NCI-H1417 (cell line): ENCODE measurements at places on chromosomes 12 and 14.
A peak's percentile ranks its signal among the peaks of the same experiment; 100 is the strongest.

- peak; percentile 48 for DNase-seq
Measured at GRCh38 chr12:2057041-2057794, 4.4 kb downstream of the CACNA1C start.

DNA sequence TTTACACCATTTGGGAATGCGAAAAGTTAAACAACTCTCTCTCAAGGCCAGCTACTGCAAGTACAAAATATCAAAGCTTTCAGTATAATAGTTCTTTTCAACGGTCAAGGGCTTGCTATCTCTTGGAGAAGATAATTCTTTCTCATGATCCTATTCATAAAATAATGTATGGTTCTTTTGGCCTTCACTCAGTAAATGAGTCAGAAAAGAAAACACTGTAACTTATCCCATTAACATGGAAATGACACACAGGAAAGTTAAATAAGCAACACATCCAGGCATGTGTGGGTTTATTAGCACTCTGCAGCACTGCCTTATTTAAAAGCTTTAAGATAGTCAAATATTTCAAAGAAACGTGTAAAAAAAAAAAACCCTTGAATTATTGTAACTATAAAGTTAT is 36.9 kb downstream of the ZFC3H1 start:
- no peak for DNase-seq

GRCh38 chr12:39441963-39442830 is 723 bp downstream of the KIF21A start:
- peak; percentile 90 for DNase-seq

- DNase-seq = no peak
Measured at GRCh38 chr12:6494968-6495367, 1.1 kb downstream of the NCAPD2 start.

- no peak for DNase-seq
Measured at GRCh38 chr12:127619869-127620734, 646.9 kb upstream of the TMEM132C start.

DNA sequence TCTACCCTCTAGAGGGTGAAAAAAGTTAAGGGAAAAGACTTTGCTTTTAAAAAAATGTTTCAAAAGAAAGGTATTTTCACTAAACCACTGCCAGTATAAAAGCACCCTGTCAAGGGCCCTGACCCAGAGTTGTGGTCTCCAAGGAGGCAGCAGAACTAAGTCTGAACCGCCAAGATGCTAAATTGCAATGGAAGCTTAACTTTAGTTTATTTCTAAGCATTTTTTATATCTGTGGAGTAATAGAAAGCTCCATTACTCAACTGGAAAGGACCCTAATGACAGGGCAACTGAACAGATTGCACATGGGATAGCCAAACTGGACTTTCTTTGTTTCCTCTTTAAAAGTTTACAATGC is 379.8 kb downstream of the NAV3 start:
- no peak for DNase-seq

DNA sequence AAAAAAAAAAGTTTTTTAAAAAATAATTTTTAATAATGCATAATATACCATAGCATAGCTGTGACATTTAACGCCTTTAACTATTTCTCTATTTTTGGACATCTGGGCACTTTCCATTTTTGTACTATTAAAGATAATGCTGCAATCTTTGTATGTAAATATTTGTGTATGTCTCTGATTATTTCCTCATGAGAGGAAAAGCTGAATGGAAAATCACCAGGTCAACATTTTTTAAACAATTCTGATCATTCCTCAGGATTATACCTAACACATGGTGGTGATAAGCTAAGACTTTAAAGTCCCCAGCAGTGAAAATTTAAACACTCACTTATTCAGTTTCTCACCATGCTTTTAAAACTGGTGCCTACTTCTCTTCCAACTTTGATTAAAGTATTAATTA is 31.3 kb upstream of the NR1H4 start:
- DNase-seq = no peak

DNA sequence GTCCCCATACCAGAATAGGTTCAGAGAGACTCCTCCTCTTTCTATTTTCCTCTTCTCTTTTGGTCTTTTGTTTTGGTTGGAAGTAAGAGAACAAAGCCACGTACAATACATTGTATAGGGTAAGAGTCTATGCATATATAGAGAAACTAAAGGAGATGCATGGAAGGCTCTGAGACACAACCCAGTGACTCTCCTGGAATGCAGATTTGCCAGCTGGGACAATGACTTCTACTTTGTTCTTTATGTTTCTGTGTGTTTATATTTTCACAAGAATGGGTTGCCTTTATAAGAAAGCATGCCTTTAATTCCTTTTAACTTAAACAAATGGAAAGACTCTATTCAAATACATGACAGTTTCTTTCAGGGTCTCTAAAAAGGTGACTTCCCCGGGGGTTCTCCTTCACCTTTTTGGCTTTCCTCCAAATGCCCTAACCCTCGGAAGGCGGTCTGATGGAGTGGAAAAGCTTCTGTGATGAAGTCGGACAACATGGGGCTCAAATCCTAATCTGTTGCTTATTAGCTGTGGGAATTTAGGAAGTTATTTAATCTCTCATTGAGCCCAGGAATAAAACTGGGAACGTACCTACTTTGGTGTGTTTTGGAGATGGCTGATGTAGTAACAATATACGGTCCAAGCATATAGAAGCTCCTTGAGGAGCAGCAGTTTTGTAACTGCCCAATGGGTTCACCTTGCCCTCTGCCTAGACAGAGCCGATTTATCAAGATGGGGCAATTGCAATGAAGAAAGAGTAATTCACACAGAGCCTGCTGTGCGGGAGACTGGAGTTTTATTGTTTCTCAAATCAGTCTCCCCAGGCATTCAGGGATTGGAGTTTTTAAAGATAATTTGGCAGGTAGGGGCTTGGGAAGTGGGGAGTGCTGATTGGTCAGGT is 9.1 kb upstream of the SERPINA1 start:
- no peak for DNase-seq

GRCh38 chr14:65431245-65431644 is 18.7 kb downstream of the FUT8 start:
- DNase-seq = no peak

DNA sequence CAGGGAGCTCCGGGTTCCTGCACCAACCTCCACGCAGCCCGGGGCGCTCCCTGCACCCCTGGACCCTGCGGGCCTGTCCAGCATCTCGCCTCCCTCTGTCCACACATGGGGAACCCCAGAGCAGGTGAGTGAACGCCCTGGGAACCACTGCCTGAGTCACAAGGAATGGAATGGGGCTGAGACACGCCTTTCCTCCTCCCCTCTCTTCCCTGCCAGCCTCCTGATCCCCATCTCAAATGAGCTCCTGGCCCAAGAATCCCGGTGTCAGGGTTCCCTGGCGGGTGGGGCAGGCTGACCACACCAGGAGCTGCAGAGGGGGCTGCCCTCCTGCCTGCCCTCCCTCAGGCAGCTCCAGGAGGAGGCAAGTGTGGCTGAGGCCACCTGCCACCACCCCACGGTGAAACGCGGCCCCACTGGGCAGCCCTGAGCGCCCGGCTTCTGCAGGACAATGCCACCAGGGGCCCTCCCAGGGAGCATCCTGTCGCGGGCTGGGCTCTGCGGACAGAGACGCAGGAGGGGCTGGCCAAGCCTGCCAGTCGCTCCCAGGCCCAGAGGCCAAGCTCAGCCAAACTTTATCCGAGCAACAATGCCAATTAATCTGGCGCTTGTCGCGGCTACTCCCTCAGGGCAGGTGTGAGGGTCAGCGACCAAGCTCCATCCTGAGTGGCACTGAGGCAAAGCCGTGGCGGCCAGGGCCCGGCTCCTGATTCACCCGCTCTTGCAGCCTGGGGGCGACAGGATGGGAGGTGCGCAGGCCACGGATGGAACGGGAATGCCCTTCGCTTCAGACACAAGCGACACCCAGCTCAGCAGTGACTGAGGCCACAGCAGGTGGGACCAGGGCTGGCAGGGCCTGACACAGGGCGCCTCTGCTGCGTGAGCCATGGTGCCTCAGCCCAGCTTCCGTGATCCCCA is 44.3 kb downstream of the GALNT9 start:
- DNase-seq = no peak

DNA sequence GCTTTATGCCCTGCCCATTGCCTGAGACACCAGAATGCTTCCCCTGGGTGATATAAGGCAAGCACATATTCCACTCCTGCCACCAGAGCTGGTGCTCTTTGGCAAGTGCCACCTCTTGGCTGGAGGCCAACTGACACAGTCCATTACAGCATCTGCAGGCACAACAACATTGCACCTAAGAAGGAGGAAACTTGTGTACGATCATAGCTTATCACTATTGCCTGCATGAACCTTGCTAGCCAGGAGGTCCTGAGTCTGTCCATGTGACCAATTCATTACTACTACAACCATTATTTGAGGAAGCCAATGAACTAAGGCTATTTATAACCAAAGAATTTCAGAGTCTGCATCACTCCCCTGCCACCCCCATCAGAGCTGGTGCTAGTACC is 119.8 kb upstream of the SCAF11 start:
- DNase-seq = peak; percentile 7

DNA sequence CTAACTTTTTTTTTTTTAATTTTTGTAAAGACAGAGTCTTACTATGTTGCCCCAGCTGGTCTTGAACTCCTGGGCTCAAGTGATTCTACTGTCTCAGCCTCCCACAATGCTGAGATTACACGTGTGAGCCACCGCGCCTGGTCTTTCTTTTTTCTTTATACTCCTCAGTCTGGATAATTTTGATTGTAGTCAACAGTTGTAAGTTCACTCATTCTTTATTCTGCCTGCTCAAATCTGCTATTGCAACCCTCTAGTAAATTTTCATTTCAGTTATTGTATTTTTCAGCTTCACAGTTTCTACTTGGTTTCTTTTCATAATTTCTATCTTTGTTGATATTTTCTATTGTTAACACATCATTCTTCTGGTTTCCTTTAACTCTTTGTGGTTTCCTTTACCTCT is 5.8 kb upstream of the MIS18BP1 start:
- no peak for DNase-seq

- peak; percentile 72 for DNase-seq
Measured at GRCh38 chr12:51863933-51864832, 15.7 kb upstream of the FIGNL2 start.

DNA sequence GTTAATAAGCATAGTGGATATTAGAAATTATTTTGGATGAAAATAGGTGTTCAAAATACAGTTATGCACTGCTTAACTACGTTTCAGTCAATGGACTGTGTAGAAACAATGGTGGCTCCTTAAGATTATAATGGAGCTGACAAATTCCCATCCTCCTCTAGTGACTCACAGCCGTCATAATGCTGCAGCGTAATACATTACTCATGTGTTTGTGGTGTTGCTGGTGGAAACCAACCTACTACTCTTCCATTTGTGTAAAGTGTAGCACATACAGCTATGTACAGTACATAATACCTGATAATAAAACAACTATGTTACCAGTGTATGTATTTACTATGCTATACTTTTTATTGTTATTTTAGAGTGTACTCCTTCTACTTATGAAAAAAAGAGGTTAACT is 111.2 kb upstream of the TMCC3 start:
- no peak for DNase-seq

DNA sequence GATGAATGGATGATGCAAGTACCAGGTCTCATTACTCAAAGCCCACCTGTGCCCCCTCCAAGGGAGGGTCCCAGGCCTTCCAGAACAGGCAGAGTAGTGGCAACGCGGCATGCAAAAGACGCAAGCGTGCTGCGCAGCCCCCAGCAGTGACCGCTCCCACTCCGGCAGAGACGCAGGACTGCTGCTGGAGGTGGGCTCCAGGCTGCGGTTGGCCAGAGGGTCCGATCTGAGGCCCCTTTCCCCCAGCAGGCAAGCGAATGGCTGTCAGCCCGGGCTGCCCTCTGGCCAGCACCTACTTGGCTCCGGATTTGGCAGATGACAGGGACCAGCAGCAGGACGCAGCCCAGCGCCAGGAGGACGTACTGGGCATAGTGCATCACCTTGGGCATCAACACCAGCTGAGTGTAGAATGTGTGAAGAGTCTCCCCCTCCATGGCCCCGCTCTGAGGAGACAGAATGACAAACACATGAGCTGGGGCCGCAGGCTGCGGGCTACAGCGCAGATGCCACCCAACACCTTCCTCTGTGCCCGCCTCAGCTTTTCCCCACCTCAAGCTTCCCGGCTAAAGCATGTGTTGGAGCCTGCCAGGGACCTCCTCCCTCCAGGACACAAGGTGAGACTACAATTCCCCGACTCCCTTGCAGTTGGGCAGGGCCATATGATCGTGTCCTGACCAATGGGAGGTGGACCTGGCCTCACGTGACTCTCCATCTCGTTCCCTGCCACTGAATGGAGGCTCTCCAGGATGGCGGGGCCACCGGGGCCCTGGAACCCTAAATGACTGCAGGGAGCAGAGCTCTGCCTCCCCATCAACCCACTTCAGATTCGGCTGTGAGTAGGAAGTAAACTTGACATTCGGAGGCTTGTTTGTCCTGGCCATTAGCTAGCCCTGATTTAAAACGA is 77.4 kb downstream of the SCARB1 start:
- peak; percentile 93 for DNase-seq

GRCh38 chr12:96211988-96212387 is 17.8 kb downstream of the ELK3 start:
- DNase-seq = no peak

DNA sequence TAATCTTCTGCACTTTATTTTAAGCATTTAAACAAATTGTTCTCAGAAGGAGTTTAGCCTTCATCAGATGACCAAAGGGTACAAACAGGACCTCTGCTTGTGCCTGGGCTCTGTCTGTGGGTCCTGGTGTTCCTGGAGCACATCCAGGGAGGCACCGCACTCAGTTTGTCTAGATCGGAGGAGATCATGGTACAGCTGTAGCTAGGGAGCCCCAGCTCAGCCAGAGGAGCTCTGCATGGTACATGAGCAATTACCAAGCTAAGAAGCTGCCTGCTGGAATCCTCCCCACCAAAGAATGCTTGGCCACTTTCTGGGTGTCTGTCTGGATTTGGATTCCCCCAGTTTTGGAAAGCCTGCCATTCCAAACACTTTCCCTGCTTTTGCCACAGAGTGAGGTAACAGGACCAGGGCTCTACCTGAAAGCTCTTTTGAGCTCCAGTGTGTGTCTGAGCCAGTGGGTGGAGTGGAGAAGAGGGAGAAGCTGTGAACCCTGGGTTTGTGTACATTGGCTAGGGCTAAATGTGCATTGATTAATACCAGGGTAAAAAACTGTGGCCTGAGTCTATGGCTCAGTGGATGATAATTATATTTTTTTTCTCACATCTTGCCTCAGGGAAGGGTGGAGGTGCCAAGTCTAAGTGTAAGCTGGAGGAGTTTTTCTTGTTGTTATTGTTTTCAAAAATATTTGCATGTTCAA is 163.7 kb upstream of the IGF1 start:
- DNase-seq = no peak

DNA sequence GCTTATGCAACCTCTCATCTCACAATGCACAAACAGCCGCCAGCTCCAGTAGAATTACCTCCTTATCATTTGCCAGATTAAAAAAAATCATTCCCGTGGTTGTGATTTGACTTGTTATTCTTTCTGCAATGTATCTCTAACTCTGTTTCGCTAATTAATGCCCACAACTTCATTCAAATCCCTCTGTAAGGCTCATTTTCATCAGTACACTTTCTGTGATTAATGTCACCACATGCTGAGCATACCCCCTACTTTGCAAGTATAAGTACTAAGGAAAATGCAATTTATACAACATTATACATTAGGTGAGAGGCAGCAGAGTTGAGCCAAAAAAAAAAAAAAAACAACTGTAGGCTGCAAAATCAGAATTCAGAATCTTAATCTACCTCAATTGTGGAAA is 166.0 kb downstream of the FSCB start:
- peak; percentile 89 for DNase-seq

GRCh38 chr12:100593490-100593889 is 20.0 kb downstream of the GAS2L3 start:
- no peak for DNase-seq

- no peak for DNase-seq
Measured at GRCh38 chr12:3075315-3075714, 1.9 kb upstream of the TSPAN9 start.
